ENCODE measurements at places on chromosomes 7 and 10.

GRCh38 chr7:128217030-128217805, 23.9 kb upstream of the LEP start:
- DNase-seq, result no peak

DNA sequence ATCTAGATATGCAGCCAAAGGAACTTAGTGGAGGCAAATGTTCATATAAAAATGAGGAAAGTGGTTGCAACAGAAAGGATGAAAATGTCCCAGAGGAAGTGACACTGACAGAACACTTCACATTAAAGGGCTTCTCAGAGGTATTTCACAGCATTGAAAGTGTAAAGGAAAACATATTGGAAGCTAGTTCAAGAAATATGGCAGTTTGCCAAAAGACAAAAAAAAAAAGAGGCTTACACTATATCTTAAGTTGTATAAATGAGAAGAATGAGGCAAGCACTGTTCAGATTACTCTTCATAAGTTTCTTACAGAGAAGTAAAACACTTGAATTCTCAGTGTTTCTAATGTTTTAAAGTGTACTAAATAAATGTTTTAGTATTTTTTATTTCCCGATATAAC, 20.1 kb downstream of the RUNDC3B start:
- DNase-seq, result no peak

DNA sequence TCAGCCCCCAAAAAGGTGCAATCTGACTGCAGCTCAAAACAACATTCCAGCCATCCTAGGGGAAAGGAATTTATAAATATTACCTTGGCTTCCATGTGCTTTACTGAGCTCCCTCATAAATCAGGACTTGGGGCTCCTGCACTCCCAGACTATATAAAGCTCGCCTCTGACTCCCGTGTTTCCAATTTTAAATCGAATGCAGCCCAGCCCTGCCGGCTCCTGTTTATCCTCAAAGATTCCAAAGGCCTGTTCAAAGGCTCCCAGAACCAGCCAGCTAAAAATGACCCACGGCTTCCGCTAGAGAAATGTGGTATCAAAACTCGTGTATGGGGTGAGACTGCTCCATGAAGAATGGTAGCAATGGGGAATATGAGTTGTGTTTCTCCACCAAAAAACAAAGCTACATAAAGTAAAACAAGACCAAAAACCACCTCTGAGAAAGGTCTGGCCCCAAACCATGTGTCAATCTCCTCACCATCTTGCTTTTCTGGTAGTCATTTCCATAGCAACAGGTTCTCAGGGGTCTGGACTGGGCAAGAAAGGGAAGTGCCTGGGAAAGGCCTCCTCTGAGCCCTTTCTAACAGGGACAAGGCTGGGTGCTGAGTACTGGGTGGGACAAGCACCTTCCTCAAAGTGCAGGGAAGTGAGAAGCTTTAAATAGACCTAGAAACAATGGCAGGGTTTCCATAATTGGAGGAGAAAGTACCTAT, 5.1 kb downstream of the CALML3 start:
- DNase-seq, result no peak

DNA sequence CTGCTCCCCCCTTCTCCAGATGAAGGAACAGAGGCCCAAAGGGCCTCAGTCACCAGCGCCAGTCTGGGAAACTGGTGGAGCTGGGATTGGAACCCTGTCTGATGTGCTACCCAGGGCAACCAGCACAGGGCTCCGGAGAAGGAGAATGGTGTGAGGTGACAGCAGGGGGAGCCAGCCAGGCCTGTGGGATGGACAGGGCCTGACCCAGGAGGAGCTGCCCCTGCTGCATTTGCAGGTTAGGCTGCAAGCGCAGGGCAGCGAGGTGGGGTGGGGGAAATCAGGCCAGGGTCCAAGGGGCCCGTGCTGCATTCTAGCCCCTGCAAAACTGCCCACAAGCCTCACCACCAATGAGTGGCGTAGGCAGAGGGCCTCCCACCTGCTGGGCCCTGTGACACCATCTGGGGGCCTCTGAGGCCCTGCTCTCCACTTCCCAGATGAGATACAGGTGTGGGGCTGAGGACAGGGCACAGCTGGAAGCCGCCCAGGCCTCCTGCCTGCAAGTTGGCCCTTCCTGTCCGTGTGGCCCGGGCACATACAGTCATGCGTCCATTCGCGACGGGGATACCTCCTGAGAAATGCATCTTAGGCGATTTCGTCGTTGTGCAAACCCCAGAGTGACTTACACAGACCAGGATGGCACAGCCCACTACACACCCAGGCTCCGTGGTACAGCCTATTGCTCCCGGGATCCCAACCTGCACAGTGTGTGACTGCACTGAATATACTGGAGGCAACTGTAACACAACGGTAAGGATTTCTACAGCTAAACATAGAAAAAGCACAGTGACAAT, 45.3 kb downstream of the RASGEF1A start:
- no peak for DNase-seq

DNA sequence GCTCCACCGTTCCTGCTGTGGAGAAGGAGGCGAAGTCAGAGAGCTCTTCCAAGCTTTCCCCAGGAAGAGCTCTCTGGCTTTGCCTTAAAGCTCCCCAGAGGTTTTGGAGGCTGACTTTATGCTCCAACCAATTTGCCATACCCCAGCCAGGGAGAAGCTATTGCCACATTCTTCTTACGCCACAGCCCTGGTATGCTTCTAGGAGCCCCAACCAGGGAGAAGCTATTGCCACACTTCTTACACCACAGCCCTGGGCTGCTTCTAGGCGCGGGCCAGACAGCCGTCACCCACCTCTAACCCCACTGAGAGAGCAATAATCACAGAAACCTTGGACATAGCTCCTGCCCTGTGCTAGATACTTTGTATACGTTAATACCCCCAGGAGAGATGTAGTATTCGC, 951 bp downstream of the ELOVL3 start:
- DNase-seq, result no peak

DNA sequence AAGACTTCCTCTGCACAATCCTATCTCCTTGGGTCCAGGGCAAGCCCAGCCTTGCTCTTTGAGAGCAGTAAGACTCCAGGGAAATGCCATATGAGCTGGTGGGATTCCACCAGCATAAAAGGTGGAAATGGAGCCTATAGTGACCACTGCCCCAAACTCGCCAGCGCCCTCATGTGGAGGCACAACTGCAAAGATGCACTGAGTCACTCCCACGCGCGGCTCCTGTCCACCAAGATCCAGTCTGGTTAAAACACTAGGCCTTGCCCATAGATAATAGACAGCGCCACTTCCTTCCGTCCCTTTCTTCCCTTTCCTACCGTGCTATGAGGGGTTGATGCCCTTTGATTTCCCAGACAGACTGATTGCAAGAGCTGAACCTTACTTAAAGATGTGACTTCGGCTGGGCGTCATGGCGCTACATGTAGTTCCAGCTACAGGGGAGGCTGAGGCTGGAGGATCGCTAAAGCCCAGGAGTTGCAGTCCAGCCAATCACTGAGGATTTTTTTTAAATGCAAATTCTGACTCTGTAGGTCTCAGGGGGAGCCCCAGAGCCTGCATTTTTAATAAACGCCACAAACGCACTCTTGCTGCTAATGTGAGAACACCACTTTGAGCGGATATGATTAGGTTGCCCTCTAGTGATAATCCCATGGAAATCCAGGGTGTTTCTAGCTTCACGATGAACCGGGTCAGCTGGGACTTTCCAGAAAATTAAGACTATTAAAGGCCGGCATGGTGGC, 136.5 kb downstream of the EPC1 start:
- peak; percentile 82 for DNase-seq

GRCh38 chr7:28270536-28270935, 89.9 kb upstream of the JAZF1 start:
- no peak for DNase-seq

DNA sequence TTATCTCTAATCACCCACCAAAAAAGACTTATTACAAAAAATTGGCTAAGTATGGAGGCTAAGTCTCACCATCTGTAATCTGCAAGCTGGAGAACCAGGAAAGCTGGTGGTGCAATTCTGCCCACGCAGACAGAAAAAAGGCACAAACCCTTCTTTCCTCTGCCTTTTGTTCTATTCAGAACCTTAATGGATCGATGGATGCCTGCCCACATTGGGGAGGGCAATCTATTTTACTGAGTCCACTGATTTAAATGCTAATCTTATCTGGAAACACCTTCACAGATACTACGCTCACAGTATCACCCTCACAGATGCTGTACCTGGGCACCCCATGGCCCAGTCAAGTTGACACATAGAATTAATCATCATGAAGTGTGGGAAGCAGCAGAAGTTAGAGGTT, 10.2 kb downstream of the IGFBP3 start:
- no peak for DNase-seq

- peak; percentile 3 for DNase-seq
Measured at GRCh38 chr10:109019001-109019424, 904.3 kb downstream of the XPNPEP1 start.

GRCh38 chr7:151780631-151781030, 96.3 kb downstream of the PRKAG2 start:
- DNase-seq, result no peak

DNA sequence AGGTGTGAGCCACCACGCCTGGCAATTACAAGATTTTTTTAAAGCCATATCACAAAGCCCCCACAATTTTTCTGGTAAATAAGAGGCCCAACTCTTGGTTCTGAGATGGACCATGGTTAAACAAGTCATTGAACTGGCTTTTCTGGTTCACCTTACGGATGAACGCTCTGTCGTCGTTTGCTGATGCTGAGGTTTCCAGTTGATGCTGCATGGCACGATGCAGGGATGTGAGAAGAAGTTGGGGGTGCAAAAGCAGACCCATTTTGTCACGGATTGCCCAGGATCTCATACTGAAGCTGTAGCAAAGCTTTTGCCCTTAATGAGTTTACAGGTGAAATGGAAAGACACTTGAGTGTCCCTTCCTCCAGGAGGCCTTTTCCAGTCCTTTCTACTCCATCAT, 2.0 kb upstream of the IL2RA start:
- no peak for DNase-seq

DNA sequence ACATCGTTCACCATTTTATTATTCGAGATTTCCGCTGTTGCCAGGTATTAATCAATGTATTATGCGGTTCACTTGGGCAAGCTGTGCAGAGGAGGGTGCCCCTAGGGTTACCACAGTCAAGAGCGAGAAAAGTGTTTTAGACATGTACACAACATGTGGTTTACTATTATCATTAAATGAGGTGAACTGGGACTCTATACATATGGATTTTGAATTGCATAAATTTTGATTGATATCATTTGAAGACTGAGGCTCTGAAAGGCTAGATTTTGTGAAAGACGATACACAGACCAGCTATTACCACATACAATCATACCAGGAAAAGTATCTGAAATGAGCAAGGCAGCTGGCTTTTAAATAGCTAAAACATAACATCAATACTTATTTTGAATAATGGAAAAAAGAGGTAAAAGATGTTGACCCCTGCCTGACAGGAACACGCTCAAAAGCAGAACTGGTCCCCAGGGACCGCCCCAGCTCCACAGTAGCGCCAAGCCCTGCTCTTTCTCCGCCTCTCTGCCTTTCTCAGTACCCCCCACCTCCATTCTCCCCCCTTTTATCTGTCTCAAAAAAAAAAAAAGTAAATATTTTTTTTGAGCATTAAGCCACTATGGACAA, 413.4 kb upstream of the MKI67 start:
- DNase-seq, result no peak

DNA sequence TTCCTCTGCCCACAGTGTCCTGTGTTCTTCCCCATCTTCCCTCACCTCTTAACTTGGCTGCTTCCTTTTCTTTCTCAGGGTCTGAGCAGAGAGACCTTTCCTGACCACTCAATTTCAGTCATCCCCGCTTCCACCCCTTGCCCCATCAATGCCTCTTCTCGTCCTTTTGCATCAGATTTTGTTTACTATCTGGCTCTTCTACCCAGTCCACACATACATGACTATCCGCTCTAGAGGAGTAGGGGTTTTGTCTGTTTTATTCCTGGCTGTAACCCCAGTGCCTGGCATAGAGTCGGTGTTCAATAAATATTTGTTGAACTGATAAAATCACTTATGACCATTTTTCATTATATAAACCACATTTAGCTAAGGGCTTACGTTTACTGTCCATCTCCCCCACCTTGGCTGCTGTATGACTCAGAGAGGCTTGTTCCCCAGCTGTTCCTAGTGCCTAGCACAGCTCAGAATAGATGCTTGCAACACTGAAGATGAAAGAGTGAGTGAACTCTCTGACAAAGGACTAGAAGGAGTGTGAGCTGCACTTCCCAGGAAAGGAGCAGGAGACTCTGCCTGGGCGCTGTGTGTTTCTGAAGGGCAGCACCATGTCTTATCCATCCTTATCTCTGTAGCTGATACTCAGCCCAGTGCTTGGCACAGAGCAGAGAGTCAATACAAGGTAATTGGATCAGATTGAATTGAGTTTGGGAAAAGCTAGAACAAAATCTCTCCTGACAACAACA, 21.9 kb downstream of the ARID5B start:
- no peak for DNase-seq

DNA sequence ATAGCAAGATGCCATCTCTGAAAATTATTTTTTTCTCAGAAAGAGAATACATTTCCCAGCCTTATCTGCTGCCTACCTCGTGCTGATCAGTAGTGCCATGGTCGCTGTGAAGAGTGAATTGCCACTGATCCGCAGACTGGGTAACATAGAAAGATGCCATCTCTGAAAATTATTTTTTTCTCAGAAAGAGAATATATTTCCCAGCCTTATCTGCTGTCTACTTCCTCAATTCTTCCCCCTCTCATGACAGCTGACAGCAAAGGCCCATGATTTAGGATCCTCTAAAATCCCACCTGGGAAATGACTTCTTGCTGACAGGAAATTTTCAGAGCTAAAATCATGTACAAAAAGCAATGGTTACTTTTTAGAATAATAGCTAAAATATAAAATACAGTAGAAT, 92.5 kb upstream of the AHR start:
- DNase-seq, result no peak

GRCh38 chr10:43905512-43906236, 257.0 kb upstream of the ZNF32 start:
- no peak for DNase-seq

DNA sequence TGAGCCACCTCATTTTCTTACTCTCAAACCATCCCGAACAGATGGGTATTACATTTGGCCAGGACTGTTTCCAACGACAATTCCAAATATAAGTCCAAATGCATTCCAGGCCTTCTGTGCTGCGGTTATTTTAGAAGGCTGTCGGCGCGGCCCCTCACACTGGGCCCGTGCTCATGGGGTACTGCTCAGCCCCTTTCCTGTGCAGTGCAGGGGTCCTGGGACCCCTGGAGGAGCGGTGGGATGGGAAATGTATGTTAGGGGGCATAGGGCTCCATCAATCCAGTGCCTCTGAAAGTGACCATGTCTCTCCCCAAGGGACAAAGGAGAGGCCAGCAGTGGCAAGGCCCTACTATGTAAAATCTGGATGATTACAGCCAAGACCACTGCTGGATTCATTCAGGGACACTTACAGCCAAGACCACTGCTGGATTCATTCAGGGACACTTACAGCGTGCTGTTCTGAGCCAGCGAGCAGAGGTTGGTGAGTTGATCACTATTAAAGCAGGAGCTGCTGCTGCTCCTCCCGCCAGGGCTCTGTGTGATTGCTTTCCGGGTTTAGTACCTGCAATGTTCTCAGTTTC, 66.3 kb downstream of the CHST15 start:
- DNase-seq, result no peak

DNA sequence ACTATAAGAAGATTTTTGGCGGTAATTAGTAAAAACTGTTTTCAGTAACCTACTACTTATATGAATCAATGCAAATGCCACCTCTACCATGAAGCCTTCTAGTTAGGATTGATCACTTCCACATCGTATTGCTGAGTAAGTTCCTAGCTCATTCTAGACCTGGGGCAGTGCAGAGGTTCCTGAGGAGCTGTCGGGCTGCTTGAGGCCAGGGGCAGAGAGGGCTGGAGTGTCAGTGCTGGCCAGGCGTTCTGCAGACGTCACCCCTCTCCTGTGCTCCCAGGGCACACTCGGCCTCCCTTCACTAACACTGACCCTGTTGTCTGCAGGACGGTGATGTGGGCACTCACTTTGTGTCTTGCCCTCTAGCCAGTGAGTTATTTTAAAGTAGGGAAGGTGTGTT, 275.7 kb downstream of the CELF2 start:
- DNase-seq, result no peak

- no peak for DNase-seq
Measured at GRCh38 chr7:41565655-41566054, 137.2 kb downstream of the INHBA start.
